ENCODE measurements at places on chromosomes 2 and 18.

GRCh38 chr2:28601616-28602015, 105.8 kb downstream of the PLB1 start:
- no peak for DNase-seq

DNA sequence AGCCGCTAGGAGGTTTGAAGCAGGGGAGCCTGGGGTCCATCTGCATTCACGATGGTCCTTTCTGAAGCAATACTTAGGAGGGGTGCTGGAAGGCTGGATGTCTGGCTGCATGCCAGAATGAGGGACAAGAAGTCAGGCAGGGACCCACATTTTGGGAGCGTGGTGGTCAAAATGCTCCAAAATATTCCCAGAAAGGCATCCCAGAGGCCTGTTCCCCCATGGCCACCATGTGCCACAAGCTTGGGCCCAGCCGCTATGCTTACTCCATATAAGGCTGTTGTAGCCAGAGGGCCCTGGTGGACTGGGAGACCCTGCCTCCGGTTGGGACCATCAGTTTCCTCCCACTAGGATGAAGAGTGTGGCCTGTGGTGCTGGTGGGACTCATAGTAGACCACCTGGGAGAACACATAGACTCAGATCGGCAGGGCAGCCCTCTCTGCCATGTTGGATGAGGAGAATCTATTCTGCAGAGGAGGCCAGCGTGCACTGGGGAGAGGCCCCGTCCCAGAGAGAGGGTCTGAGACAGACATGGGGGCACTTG, 3.6 kb upstream of the PROM2 start:
- no peak for DNase-seq

DNA sequence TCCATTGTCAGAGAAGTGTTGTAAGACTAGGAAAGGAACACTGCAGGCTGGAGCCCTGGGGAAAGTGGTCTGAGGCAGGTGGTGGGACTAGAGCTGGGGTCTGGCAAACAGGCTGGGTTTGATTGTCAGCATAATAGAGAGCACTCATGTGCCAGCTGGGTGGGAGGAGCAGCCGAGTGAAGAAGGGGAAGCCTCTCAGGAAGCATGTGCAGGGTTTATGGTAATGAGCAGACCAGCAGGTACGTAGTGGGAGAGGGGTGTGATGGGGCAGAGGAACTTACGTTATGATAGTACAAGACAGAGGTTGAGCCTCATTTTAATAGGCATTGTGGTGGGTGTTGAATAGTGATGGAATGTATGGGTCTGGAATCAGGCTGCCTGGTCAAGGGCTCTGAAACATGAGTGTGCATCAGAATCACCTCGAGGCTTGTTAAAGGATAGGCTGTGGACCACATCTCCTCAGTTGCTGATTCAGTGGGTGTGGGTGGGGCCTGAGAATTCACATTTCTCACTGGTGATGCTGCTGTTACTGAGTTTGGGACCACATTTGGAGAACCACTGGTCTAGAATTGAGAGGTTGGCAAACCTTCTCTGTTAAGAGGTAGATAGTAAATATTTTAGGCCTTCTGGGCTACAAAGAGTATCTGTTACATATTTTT, 1.7 kb upstream of the MGAT5 start:
- DNase-seq = no peak

GRCh38 chr2:168210216-168210894, 37.0 kb downstream of the STK39 start:
- no peak for DNase-seq

DNA sequence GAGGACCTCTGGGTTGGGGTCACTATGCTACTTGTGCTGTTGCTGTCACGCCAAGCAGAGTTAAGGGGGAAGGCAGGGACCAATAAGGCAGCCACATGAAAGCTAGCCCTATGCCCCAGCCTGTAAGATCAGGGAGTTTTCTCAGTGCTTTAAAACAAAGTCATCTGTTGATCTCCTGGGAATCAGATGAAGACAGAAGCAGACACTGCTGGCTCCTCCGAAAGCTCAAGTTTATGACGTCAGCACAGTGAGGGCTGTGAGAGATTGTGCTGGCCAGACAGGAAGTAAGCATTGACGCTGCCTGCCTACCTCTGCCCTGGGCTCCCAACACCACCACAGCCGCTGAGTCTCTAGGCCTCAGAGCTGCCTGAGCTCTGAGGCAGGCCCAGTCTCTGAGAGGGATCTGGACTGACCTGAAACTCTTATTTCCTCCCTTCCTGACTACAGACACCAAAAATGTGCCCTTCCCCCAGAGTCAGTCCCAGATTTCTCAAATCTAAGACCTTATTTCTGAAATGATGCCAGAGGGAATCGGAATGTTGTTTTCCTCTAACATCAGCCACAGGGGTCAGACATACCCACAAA, 118.1 kb upstream of the EPAS1 start:
- no peak for DNase-seq

- no peak for DNase-seq
Measured at GRCh38 chr18:64618390-64618789, 469.5 kb upstream of the LINC00305 start.

DNA sequence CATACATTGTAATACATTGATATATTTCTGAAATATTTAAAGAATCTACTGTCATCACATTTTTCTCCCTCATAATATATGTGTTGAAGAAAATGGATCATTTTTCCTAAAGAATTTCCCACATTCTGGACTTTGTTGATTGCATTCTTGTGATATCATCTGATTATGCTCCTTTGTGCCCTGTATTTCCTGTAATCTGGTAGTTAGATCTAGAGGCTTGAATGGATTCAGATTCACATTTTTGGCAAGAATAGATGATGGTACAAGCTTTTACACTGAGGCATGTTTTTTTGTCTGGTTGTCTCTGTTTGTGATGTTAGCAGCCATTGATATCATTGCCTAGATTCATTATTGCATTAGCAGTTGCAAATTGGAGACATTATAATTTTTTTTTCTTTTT, 13.4 kb downstream of the UBXN2A start:
- no peak for DNase-seq

DNA sequence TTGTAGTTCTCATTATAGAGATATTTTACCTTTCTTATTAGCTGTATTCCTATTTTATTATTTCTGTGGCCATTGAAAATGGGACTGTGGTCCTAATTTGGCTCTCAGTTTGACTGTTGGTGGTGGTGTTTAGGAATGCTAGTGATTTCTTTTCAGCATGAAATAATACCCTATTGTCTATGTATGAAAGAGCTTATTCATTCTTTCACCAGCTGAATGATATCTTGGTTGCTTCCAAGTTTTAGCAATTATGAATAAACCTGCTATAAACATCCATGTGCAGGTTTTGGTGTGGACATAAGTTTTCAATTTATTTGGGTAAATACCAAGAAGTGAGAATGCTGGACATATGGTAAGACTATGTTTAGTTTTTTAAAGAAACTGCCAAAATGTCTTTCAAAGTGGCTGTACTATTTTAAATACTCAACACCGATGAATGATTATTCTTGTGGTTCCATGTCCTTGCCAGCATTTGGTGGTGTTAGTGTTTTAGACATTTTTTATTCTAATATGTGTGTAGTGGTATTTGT, 501.6 kb upstream of the GYPC start:
- no peak for DNase-seq

- no peak for DNase-seq
Measured at GRCh38 chr2:192471982-192472381, 277.2 kb upstream of the TMEFF2 start.

- no peak for DNase-seq
Measured at GRCh38 chr2:43293744-43294695, 67.6 kb upstream of the ZFP36L2 start.

- no peak for DNase-seq
Measured at GRCh38 chr18:31825772-31826171, 65.1 kb upstream of the SLC25A52 start.

DNA sequence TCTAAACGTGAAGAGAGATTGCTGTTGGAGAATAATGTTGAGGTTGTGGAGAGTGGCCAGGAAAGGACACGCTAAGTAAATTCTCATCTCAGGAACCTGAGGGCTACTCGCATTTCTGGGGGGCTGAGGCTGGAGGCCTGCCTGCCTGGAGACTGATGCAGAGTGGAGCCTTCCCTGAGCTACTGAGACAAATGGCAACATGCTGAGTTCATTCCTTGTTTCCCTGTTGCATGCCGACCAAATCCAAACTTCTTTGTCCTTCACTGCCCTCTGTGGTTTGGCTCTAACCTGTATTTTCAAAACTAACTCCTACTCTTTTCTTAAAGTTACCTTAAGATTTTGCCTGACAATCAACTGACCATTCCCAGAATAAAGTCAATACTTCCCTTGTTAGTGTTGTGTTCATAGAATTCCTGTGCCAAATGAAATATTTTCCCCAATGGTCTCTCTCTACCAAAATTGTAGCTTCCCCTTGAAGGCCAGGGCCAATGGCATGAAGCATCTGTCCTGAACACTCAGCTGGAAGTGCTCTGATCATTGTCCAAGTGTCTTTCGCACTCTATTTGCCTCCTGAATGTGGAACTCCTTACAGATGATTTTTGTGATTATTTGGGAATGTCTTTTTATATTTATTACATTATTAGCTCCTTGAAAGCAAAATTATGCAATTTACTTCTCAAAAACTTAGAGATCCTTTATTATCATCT, 1085.6 kb downstream of the SOCS6 start:
- no peak for DNase-seq

GRCh38 chr18:46426679-46427047, 230.4 kb downstream of the LOXHD1 start:
- DNase-seq = no peak

DNA sequence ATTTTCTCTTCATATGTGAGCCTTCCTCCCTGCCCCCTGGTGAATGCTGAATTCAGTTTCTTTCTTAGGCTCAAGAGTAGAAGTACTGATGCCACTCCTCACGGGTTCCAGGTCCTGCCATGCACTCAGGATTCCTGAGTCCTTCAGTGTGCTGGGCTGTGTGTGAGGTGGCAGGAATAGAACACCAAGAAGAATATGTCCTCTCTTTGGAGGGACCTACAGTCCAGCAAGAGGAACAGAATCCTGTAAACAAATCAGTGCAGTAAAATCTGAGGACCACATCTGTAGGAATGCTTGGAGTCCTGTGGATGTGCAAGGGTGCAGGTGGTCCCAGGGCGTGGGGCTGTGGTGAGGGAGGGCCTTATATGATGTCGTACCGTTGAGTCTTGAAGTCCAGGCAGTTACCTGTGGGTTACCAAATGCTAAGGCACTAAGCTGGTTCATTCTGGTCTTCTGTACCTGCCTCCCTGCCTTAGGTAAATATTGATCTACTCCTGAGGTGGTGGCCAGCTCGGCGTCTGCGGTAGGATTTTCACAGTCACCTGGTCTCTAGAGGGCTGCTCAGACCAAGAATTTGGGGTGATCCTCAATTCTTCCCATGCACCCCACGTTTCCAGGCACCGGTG, 5.5 kb downstream of the ASAP2 start:
- DNase-seq = no peak

GRCh38 chr2:114488841-114489530, 46.5 kb downstream of the DPP10 start:
- no peak for DNase-seq

DNA sequence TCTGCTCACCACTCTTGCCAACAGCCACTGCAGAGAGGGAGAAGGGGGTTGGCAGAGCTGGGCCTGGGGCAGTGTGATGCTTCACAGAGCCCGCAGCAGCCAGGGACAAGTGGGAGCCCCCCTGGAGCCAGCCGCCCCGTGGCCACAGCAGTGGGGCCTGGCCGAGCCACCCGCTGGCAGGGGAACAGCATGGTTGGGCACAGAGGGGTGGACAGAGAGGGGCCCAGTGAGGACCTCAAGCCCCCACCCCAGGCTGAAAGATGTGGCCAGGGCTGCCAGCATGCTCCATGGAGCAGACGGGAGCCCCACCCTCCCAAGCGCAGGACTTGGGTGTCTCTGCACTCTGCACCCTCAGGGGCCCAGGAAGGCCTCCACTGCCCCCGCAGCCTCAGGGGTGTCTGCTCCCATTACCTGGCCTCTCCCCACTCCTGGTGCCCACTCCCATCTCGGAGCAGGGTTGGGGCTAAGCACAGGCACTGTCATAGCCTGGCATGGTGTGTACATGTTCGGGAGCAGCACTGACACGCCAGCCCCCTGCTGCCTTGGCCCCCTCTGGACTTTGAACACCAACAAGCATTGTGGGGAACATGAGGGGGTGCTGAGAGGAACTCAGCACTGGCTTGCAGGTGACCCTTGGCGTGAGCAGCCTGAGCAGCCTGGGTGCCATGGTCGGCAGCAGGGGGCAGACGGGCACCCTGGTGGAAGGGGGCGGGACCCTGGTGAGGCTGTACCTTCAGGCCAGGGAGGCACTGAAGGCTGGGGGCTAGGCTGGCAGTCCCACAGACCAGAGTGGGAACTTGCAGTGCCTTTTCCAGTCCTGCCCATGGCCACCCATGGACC, 279.6 kb upstream of the CYP26B1 start:
- no peak for DNase-seq

GRCh38 chr2:121611730-121612705, 37.2 kb downstream of the CLASP1 start:
- DNase-seq = no peak

GRCh38 chr18:64929036-64929435, 780.1 kb upstream of the LINC00305 start:
- no peak for DNase-seq

DNA sequence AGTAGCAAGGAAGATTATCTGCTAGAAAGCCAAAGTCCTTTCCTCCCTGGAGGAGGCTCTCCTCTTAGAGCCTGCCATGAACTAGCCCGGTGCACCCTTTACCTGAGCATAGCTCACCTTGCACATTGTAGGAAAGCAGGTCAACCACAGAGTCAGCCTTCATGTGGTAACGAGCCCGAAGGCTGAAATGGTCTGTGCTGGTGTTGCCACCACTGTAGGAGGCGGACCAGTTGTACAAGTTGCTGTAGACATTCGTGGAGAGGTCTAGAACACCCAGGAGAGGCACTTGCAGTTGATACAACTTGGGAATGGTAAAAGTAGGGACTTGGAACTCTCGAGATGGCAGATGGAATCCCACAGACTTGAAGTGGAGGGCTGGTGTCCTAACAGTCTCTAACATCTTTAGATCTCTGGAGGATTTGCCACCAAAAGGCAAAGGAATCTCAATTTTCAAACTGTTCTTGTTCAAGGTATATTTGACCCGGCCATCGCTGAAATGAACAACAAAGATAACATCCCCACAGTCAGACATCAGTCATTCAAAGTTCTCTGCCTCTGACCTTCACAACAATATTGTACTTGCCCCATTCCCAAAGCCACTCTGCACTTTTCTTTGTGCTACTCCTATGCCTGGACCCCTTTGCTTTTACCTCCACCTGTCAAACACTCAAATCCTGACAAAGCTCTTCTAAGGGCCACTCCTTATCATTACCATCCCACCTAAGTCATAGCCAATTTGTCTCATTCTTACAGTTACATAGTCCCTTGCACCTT, 30.6 kb downstream of the APOB start:
- no peak for DNase-seq

DNA sequence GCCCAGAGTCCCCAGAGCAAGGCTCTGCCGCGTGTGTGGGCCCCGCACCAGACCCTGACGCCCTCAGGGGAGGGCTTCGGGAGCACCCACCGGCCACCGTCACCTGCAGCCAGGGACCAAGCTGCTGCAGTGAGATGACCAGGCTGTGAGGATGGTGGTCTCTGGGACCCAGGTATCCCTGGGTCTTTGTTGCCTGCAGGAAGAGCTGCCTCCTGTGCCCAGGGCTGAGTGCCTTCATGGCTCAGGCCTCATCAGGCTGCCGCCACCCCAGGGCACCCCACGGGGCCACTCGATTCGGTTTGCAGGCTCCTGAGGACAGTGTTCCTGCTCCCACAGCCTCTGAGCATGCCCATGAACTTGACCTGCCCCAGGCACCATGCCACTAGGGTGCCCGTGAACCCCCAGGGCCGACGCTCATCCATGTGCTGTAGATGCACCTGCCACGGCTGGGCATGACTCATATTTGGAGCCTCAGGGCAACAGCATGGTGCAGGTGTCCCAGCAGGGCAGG, 109.8 kb downstream of the FAM210A start:
- no peak for DNase-seq

GRCh38 chr2:178193496-178193822, 853 bp upstream of the OSBPL6 start:
- no peak for DNase-seq
